ENCODE measurements at places on chromosomes 4 and X.

GRCh38 chr4:162838671-162839070, 328.0 kb downstream of the NAF1 start:
- no peak for DNase-seq

- DNase-seq = no peak
Observed at GRCh38 chr4:11471618-11472017, 42.9 kb upstream of the HS3ST1 start.

DNA sequence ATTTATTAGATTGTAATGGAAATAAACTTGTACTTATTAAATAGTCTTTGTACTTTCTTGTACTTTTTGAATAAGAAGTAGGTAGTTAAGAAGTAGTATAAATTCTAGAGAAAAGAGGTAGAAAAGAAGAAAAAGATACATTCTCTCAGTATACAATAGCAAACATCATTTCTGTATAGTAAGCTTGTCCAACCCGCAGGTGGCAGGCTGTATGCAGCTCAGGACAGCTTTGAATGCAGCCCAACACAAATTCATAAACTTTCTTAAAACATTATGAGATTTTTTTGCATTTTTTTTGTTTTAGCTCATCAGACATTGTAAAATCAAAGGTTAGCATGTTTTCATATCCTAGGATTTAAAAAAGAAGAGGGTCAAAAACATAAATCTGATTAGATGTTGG, 441.6 kb downstream of the DTHD1 start:
- DNase-seq = no peak

- no peak for DNase-seq
Observed at GRCh38 chrX:39516427-39516841, 581.3 kb downstream of the BCOR start.

DNA sequence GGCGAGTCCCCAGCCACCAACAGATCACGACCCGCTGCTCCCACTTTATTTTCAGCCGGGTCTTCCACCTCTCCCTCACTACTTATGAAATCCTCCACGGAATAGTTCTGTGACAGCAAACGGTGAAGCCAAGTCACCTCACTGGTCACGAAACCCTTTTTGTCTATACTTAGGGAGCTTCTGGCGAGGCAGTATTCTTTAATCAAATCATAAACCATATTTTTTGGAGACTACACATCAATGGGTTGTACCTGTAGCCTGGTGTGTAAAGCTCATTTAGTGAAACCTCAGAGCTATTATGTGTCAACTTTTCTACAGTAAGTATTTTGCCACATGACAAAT, 809 bp upstream of the H2AZ1 start:
- no peak for DNase-seq

GRCh38 chr4:98746530-98746929, 88.1 kb upstream of the TSPAN5 start:
- DNase-seq = peak; percentile 52

GRCh38 chr4:6575503-6576240, 683 bp downstream of the MAN2B2 start:
- no peak for DNase-seq

GRCh38 chrX:11555759-11556158, 110.0 kb downstream of the ARHGAP6 start:
- DNase-seq = no peak

DNA sequence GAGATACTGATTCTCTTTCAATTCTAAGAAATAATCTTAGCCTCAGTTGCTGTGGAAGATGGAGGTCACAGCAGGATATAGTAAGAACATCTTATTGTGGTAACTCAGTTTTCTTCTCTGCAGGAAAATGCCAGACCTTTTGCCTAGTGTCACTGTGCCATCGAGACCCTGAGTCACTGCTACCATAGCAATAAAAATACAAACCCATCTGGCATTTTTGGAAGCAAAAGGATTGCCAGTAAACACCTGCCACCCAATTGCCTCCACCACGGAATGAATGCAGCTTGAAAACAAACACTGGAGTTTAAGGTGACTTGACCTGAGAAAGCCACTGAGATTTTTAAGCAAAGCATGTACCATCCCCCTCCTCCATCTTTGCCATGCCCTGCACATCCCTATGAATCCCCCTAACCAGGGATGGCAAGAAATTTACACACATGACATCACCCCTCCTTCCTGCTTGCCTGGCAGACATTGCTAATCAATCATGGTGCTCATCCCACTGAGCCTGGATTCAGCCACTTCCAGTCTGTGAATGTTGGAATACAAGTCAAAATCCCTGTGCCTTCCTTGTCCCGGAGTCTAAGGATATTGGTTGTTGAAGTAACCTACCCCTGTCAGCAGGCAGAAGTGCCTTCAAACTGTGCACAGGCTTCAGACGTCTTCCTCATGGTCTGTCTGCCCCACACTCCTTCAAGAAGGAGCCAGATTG, 59.6 kb upstream of the MAMLD1 start:
- no peak for DNase-seq

- no peak for DNase-seq
Observed at GRCh38 chrX:6432226-6432625, 102.7 kb downstream of the VCX3A start.

- peak; percentile 76 for DNase-seq
Observed at GRCh38 chr4:174154215-174154854, 129.1 kb downstream of the FBXO8 start.

GRCh38 chr4:10554694-10555093, 97.5 kb upstream of the ZNF518B start:
- DNase-seq = peak; percentile 59

DNA sequence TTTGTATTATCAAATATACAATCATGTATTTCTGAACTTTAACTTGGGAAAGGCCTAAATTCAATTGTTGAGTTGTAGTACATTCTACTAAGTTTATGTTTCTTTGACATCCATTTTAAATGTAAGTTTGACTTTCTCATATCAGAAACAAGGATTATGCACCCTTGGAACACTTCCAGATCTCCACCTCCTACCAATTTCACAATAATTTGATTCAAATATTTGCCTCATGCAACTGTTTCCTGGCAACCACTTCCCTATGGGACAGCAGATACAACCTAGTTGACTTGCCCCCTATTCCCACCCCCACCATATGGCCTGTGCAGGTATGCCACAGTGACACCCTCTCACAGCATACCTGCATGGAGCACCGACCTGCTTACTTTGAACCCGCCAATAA, 506.4 kb upstream of the PABPC4L start:
- no peak for DNase-seq

- no peak for DNase-seq
Observed at GRCh38 chr4:74534121-74534520, 89.2 kb downstream of the AREG start.

DNA sequence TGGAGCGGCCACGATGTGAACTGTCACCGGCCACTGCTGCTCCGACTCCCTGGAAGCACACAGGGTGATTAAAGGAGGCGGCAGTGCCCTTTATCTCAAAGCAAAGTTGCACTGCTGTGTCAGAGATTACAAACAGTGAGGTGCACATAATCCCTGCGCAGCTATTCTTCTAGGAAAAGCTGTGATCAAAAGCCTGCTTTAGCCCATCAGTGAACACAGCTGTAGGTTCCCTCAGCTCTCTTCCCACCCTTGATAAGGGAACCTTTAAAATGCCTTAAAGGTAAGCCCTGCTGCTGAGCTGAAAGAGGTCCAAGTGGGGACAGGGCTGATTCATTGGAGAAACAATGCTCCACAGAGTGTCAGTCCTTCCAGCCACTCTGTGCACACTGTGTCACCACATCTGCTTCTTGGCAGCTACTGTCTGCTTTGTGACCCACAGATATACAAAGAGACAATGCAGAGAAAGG, 127.6 kb downstream of the EIF4E start:
- DNase-seq = no peak

DNA sequence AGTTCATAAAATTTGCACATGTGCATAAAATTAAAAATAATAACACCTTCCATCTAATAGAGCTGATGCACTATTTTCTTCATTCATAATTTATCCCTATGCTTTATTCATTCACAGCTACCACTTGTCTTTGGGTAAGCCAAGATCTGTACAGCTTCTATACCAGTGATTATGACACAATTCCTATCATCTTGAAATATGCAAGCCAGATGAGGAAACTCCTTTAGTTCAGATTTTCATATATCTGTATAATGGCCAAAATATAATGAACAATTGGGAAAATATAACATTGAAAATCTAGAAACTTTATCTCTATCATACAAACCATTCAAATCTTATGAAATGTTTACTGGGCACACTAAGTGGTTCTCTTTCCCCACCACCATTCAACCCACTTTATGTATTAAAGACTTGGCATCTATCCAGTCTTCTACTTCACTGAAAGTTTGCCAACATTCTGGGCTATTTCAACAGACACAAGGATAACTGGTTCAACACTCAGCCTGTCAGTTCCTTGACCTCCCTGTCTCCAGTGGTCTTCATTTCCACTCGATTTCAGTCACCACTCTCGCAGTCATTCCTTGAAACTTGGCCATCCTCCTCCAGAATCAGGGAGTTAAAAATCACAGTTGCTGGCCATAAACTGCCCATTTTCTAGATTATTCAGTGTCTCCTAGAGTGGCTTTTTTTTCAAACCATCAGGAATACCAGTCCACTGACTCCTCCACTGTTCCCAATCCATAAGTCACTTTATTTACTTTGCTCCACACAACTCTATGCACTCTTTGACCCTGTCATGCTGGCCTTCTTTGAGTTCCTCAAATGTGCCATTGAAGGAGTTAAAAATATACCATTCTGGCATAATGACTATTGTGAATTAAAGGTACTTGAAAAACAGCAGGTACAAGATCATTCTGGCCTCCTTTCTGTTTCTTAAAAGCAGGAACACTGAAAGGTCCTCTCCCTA, 85.5 kb downstream of the CAMK2D start:
- peak; percentile 23 for DNase-seq

DNA sequence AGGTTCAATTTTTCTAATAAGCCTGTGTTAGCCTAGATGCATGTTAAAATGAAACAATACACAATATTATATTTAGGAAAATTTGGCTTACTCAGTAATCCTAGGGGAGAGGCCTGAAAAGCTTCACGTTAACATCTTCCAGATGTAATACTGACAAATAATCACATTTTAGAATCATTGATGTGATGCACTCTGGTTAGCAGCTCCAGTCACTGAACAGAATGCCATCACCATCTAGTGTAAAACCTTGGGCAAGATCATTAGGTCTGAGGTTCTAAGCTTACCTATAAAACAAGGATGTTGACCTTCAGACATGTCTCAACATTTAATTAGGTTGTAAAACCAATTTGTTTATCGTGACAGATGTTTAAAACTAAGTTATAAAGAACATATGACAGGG, 1704.8 kb downstream of the STIM2 start:
- DNase-seq = no peak

- no peak for DNase-seq
Observed at GRCh38 chr4:28221536-28221935, 1360.9 kb downstream of the STIM2 start.

- DNase-seq = peak; percentile 36
Observed at GRCh38 chrX:25523574-25524540, 508.1 kb upstream of the ARX start.

DNA sequence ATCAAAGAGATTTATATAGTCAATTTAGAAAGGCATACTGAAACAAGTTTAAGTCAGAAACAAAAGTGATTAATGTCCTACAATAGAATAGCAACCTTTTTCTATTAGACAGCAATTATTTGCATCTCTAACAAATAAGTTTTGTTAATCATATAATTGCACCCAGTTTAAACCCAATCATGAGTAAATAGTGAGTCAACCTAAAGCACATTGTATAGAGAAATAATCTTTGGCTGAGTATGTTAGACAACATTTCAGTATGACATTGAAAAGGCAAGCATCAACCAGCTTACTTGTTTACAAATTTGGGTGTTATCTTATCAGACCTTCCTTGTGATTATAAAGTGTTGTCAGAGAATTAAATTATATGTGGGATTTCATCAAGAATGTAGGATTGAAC, 209.5 kb downstream of the IL15 start:
- DNase-seq = no peak

- no peak for DNase-seq
Observed at GRCh38 chr4:166172619-166173018, 299.6 kb downstream of the TLL1 start.

DNA sequence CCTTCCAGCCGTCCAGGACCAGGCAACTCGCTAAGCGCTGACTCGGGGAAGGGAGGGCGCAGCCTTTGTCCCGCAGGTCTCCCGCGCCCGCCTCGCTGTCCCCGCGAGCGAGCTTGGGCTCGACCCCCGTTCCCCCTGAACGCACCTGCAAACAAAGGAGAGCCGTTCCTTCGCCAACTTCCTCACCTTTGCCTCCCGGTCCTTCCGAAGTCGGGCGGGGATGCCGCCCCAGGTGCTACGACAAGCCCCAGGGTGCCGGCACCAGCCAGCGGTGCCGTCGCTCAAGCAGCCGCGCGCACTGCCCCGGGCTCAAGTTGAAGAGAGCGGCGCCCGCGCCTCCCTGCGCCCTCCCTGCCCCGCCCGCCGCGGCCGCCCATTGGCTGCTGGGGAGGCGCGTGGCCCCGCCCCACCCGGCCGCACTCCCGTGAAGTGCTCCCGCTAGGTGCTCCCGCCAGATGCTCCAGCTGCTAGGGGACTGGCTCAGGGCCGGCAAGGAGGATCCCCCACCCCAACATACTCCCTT, 107.1 kb downstream of the NSUN7 start:
- DNase-seq = peak; percentile 38

DNA sequence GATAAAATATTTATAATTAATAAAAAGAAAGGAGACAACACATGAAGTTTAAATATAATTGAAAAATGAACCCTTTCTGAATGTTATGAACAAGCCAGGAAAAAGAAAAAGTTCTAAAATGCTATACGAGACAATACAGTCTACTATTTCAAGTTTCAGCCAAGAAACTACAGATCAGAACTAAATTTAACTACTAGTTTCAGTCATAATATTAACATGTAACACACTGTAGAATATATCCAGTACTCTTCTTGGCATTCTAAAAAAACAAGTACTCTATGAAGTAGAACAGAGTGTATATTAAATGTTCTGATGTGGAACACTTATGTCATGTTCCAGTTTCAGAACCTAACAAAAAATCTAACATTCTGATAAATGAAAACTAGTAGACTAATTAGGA, 679.7 kb downstream of the FAT4 start:
- no peak for DNase-seq

GRCh38 chrX:8027827-8028226, 100.6 kb upstream of the PNPLA4 start:
- DNase-seq = no peak

- no peak for DNase-seq
Observed at GRCh38 chr4:81736324-81736723, 264.6 kb upstream of the RASGEF1B start.

- no peak for DNase-seq
Observed at GRCh38 chr4:81049907-81050306, 19.4 kb downstream of the BMP3 start.

DNA sequence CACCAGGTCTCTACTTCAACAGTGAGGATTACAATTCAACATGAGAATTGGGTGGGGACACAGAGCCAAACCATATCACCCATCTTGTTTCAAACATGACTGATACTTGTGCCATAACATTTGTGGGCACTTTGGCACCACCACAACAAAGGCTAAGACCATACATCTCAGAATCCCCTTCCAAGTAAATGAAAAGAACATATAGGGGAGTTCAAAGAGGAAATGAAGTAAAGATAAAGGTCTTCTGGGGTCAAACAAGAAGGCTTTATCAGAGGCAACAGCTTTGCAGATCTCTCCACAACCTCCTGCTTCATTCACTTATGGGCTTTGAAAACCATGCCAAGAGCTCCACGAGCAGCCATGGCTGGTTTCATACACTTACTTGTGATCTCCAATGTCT, 122.7 kb downstream of the ANKRD50 start:
- DNase-seq = no peak

- no peak for DNase-seq
Observed at GRCh38 chrX:12972878-12973560, 1.9 kb upstream of the TMSB4X start.

Data from IMR-90 (cell line).